Stimulated activated CD4-positive, alpha-beta T cell treated with anti-CD3 and anti-CD28 coated beads, Interleukin-15, amount 100 ng/mL, for 48 hours (primary cell): ENCODE measurements at places on chromosomes 5 and 9.

GRCh38 chr5:45437752-45438151 lies 258.4 kb downstream of the HCN1 start:
- DNase-seq, result no peak

DNA sequence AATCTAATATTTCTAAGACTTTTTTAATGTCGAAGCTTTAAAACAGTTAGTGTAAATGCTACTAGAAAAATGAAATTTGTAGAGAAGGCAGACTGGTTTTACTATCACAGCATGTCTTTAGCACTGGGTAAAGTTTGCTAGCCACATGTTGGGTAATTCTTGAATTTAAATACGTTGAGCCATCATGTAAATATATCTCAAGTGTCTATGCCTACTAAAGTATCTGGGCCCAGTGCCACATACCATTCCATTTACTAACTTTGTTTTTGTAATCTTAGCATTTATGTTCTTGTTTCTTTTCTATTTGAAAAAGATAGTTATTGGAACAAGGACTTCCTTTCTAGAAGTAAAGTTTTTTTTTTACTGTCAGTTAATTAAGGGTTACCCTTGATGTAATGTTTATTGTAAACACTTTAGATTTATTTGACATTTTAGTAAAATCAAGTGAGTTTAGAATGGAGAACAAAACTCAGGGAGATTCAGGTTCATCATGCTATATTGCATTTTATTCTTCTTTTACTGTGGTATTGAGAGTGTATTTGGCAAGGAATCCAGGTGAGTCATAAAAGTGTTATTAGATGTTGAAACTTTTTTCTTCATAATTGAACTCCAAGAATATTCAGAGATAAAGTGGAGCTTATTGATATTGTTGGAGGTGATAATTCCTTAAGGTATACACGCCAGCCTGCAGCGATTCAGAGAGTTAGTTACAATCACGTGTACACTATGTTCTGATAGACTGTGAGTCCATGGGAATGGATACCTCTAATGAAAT lies 182.4 kb downstream of the CCDC171 start:
- no peak for DNase-seq

GRCh38 chr9:34457266-34458012 lies 931 bp downstream of the FAM219A start:
- DNase-seq, result no peak

GRCh38 chr9:14366076-14366475 lies 52.1 kb upstream of the NFIB start:
- DNase-seq, result no peak

DNA sequence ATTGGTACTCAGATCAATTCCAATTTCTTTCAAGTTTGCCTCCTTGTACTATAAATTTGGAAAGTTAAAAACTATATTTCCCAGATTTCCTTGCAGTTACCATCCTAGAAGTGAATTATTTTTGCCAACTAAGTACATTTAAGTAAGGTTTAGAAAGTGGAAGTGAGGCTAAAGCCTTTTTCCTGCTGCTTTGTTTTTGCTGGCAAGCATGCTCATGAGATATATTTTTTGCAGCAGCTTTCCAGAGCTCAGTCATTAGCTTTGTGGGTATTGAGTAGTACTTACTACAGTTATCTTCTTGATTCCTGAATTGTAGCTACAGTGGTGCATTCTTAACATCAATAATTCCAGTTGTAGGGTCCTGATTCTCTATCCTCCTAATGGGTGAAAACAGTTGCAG lies 3.5 kb upstream of the BTF3 start:
- DNase-seq, result no peak

GRCh38 chr9:125845271-125845808 lies 98.2 kb downstream of the PBX3 start:
- DNase-seq, result no peak
